ENCODE measurements at places on chromosomes 12 and 14.

GRCh38 chr14:38860530-38860929 is 242.5 kb downstream of the SEC23A start:
- ATAC-seq, result no peak

DNA sequence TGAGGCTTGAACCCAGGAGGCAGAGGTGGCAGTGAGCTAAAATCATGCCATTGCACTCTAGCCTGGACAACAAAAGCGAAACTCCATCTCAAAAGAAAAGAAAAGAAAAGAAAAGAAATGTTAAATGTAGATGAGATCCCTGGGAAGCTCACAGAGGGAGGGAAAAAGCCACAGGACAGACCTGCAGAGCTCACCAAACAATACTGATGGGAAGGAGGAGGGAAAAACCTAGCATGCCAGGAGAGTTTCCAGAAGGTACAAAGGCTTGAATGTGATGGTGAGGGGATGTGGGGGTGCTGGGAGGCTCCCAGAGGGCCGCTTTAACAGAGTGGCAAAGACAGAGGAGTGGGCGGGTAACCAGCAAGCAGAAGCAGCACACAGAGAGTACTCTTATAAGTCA is 72.3 kb downstream of the PTPN21 start:
- ATAC-seq, result no peak

GRCh38 chr12:78406828-78407227 is 457.7 kb upstream of the SYT1 start:
- ATAC-seq, result no peak

DNA sequence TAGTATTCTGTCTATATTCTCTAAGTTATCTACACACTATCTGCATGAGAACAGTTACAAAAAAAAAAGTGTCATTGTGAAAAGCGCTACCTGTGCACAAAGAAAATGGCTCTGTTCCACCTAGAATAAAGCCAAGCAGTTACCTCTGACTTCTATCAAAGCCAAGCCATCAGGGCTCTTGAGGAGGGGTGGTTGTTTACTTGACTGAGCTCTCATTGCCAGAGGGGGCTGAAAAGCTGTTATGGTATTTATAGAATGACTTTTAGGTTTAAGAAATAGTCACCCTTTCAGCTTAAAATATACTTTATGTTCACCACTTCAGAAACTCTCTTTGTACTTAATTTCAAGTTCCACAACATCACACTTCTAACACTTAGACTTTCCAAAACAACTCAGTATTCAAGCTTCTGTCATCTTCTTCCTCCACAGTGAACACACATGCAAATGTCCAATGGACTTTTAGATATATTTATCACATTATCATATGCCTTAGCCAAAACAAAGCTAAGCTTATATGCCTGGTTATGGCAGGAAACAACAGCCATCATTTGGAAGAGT is 7.5 kb downstream of the ITPR2 start:
- no peak for ATAC-seq

DNA sequence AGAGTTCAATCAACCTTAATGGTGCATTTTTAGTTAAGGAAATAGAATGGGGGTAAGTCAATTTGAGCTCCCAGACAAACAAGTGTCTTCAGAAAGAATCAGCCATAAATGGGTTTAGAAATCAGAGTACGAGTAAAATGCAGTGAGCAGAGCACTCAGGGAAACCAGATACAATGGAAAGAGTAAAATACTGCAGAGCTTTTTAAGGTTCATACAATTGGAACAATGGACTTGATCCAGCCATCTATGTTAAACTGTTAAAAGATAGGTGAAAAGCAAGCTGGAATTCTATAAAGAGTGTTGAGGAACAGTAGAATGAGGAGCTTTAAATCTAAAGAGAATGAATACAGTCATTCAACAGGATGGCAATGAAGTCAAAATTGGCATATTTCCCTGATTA is 23.8 kb upstream of the PCNX4 start:
- ATAC-seq, result no peak

DNA sequence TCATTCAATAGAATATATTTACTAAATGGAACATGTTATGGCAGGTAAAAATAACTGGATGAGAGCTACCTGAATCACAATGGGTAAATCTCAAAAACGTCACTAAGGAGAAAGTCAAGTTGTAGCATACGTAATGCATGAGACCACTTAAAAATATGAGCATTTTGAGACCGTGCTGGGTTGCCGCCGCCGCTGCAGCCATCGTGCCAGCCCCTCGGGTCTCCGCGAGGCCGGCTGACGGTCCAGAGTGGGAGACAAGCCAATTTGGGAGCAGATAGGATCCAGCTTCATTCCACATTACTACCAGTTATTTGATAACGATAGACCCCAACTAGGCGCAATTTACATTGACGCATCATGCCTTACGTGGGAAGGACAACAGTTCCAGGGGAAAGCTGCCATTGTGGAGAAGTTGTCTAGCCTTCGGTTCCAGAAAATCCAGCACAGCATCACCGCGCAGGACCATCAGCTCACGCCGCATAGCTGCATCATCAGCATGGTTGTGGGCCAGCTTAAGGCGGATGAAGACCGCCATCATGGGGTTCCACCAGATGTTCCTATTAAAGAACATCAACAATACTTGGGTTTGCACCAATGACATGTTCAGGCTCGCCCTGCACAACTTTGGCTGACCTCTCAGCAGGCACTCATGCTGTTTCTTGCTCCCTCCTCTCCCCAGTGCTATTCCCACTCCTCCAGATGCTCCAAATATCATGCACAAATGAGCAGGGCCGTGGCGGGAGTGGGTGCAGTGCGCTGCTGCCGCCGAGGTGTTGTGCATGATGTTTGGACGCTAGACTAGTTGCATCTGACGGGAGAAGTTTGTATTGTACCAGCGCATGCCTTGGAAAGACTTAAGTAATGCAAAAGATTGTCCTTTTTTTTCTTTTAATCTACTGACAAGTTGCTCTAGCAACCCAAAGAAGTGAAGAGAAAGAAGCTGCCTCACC is 6.3 kb upstream of the BRMS1L start:
- ATAC-seq, result no peak

- no peak for ATAC-seq
Observed at GRCh38 chr12:99453836-99454538, 193.6 kb upstream of the GARIN6 start.

- no peak for ATAC-seq
Observed at GRCh38 chr14:64074961-64075612, 219.1 kb downstream of the ESR2 start.

- peak; percentile 76 for ATAC-seq
Observed at GRCh38 chr12:76020281-76020680, 11.3 kb downstream of the PHLDA1 start.

GRCh38 chr12:106149096-106149784 is 10.5 kb upstream of the NUAK1 start:
- ATAC-seq, result no peak

- no peak for ATAC-seq
Observed at GRCh38 chr12:12613344-12613743, 1.7 kb downstream of the CREBL2 start.

- ATAC-seq, result no peak
Observed at GRCh38 chr14:73958591-73958990, 8.5 kb downstream of the COQ6 start.

DNA sequence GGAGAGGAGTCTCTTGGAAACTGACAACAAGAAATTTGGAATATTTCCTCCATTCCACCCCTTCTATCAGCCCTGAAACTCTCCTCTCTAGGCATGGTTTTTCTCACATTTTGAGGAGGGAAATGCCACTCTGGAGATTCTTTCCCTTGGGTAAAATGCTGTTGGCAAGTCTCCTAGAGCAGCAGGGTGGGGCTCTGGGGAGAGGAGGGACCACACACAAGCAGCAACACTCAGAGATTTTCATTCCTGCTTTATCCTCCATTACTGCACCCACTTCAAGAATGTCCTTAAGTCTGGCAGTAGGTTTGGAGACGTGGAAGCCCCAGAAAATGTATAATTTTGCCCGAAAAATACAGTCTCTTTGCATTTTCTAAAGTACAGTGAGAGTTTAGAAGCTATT is 130.8 kb upstream of the FLRT2 start:
- ATAC-seq, result no peak

DNA sequence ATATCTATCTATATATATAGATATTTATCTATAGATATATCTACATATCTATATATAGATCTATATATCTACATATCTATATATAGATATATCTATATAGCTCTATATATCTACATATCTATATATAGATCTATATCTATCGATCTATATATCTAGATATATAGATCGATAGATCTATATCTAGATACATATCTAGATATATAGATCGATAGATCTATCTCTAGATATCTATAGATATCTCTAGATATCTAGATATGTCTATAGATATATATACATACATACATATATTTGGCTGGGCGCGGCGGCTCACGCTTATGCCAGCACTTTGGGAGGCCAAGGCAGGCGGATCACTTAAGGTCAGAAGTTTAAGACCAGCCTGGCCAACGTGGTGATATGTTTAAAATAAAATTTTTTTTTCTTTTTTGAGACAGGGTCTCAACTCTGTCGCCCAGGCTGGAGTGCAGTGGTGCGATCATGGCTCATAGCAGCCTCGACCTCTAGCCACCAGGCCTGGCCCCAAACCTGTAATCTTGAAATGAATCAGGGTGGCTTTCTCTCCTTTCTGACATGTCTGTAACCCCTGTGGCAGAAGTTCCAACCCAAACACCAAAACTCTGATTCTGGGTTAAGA is 18.1 kb downstream of the ARPC3 start:
- ATAC-seq, result peak; percentile 48

DNA sequence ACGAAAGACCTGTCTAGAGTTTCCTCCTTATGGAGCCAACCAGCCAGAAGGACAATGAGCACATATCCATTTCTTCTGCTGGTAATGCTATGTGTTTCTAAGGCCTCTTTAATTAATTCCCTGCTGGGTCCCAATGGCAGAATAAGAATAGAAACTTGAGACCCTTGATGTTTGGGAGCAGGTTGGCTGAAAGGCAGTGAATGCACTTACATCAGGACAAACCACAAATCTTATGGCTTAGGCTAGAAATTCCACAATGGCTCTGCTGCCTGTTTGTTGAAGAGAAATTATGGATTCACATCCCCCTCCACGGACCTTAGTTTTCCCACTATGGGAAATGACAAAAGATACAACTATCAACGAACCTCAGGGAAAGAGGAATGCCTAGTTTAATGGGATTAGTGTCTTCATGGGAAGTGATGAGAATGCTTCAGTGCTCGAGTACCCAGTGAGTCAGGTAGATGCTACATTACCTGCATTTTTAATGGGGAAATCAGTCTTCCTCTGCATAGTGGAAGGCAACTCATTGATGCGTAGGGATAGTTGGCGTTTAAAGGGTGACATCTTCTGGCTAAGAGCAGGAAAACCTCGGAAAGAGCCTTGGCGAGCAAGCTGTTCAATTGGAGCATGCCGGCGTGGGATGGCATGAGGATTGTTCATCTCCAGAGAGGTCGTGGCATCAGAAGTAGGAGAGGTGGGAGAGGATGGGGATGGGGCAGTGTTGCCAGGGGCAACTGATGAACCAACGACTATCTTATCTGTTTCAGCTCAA is 46.5 kb downstream of the PAPLN start:
- ATAC-seq, result no peak

GRCh38 chr14:39383026-39383660 is 49.1 kb downstream of the FBXO33 start:
- no peak for ATAC-seq

DNA sequence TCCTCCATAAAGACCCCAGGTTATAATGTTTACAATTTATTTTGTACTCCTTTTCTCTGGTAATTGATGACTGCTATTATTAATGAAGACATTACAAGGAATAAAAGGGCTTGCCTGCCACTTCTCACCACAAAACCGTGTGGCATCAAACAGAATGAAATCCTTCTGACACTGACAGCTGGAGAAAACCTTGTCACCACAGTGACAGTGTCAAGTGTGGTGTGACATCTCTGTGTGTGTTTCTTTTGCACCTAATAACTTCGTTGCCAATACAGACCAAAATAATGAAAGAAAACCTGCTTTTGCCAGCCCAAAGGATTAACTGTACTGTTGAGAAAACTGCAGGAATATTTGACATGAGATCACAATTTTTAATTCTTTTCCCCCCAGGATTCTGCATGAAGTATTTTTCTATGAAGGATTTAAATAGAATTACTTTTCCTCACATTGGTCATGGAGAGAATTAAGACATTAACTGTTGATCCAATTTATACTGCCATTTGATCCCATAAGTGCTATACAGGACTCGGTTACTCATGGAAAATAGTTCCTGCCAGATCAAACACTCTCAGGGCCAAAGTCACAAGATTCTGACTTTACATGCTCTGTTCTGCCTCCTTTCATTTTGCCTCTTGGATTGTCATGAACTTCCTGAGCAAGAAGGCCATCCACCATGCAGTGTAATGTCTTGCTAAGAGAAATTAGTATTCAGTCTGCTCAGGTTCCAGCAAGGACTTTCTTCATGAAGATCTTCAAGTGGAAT is 60.4 kb upstream of the IFNG-AS1 start:
- ATAC-seq, result no peak

- no peak for ATAC-seq
Observed at GRCh38 chr12:78331181-78331580, 500.5 kb downstream of the NAV3 start.

DNA sequence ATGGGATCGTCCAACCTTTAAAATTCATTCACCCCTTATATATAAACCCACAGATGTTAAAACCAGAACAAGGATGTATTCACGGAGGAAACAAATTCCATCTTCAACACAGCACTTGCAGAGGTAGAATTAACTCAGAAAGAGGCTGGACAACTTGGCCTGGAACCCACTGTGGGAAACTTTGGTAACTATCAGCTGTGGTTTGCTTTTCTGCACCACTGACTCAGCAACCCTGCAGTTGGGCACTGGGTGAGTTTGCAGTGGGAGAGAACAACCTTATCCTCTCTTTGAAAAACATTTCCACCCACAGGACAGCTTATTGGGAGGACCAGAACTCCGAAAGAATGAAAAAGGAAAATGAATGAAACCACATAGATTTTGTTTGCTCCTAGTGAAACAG is 66.3 kb downstream of the ZNF664 start:
- no peak for ATAC-seq

GRCh38 chr12:58396239-58396638 is 454.9 kb downstream of the ATP23 start:
- no peak for ATAC-seq

DNA sequence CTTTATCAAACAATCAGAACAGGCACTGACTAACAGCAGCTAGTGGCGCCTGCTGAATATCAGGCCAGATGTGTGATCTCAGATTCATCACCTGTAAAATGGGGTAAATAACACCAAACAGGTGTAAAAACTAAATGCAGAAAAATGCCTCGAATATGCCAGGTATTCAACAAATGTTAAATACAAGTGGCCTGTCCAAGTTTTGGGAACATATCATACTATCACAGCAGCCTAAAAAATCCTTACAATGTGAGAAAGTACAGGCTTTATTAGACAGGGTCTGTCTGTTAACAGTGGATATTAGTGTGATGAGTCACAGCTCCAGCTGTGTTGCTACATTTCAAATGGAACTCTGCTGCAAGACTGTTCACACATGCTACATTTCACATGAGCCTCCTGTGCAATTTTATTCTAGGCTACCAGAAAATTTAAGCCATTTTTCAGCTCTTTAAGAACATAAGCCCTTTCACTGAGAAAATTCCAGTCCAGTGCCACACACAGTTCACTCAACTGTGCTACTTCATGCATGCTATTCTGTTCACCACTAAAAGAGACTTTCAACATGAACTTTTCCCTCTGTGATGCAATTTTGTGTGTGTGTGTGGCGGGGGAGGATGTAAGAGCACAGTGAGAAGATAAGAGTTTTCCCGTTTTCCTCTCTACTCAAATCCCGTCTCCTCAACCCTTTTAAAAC is 56.7 kb downstream of the MSRB3 start:
- ATAC-seq, result no peak

Measured in stimulated activated memory B cell treated with anti-CD40 and anti-IgM and Interleukin-4, amounts not matched to agents 10 μg/mL and 1 μg/mL and 100 μg/mL, for 72 hours (primary cell).